ENCODE measurements at places on chromosomes 5 and 9. TPM values are rescaled to one million over a fixed set of nuclear protein-coding genes. Genes with fewer than 3 reads are reported as not detected.
A peak's percentile ranks its signal among the peaks of the same experiment; 100 is the strongest.

- no peak for DNase-seq
- no peak overlapping the region for H3K27ac ChIP-seq
- H3K27me3 ChIP-seq: peaks cover 5% of the 10 kb centered on the region
- no peaks in the 10 kb centered on the region for H3K36me3 ChIP-seq
- H3K4me1 ChIP-seq: peaks cover 9% of the 10 kb centered on the region
Measured at GRCh38 chr5:77937015-77937908, 161.1 kb upstream of the TBCA start.

DNA sequence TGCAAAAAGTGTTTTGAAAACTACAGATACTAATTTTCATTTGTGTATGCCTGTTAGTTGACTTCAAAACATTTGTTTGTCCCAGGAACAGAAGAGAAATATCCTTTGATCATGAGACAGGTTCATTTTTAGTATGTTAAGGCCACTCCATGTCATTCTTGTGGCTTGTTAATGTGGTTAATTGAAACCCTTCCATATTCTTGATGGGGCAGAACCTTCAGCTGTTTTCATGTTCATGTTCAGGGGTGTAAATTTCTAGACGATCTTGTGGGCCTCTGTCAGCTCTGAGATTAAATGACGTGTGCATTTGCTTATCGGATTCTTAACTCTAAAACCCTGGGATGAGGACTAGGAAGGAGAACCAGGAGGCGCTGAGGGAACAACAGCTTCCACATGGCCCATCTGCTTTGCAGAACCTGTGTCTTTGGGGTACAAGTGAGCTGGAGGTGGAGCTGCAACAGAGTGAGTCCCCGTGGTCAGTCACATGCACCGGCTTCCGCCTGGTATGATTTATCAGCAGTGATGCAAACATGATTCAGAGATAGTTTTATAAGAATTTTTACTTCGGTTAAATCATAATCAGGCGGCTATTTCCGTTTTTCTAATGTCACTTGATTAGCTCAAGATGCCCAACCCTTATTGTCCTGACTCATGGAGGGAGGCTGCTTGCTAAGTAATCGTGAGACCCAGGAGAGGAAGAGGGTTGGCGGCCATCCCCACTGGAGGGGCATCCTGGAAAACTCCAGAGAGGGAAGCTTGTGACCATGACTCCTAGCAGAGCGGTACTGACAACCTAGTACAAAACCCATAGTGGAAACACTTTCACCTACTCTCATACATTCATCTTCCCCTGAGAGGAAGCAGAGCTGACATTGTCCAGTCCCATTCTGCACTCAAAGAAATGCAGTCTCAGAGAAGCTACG lies 138.4 kb downstream of the C9orf152 start:
- no peak for DNase-seq
- H3K27ac ChIP-seq: no peak overlapping the region

Gene OBP2B
- not detected for polyA plus RNA-seq

Gene CER1
- polyA plus RNA-seq: not detected

GRCh38 chr5:71537687-71538086 lies 49.5 kb upstream of the MCCC2 start:
- peaks cover 54% of the 10 kb centered on the region for H3K36me3 ChIP-seq
- no peaks in the 10 kb centered on the region for H3K27me3 ChIP-seq
- peaks cover 12% of the 10 kb centered on the region for H3K4me1 ChIP-seq
- DNase-seq: no peak
- no peak overlapping the region for H3K4me3 ChIP-seq

GRCh38 chr5:142845954-142846398 lies 75.8 kb downstream of the ARHGAP26 start:
- H3K27ac ChIP-seq: peak overlapping the region; percentile 58
- no peaks in the 10 kb centered on the region for H3K36me3 ChIP-seq
- peaks cover 92% of the 10 kb centered on the region for H3K4me1 ChIP-seq
- peak; percentile 30 for DNase-seq

DNA sequence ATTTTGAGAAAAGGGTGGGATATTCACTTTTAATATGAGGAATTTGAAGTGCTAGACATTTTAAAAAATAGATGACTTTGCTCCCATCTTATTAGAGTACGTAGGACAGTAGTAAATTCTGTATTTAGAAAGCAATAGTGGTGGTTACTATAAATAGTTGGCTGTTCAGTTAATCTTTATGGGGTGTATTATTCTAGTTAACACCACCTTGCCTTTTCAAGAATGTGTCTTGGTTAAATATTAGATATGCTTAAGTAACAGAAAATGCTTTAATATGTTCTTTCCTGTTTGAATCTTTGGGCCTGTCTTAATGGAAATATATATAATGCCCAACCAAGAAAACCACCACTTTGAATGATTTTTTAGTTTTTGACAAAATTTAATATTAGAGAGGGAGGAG lies 608.7 kb upstream of the FAM174A start:
- no peaks in the 10 kb centered on the region for H3K36me3 ChIP-seq
- H3K4me1 ChIP-seq: no peaks in the 10 kb centered on the region
- H3K27me3 ChIP-seq: peaks cover 3% of the 10 kb centered on the region
- DNase-seq: no peak
- no peak overlapping the region for H3K27ac ChIP-seq

- H3K4me3 ChIP-seq: no peak overlapping the region
- peaks cover 77% of the 10 kb centered on the region for H3K4me1 ChIP-seq
- no peak for DNase-seq
- no peaks in the 10 kb centered on the region for H3K27me3 ChIP-seq
- H3K27ac ChIP-seq: no peak overlapping the region
Measured at GRCh38 chr5:78404682-78405293, 44.4 kb downstream of the SCAMP1 start.

GRCh38 chr5:10034001-10034400 lies 215.7 kb downstream of the ATPSCKMT start:
- no peak overlapping the region for H3K27ac ChIP-seq
- no peak for DNase-seq

Gene FSD1L
- polyA plus RNA-seq: 0.91 TPM

GRCh38 chr5:131634238-131634637 lies 791 bp downstream of the RAPGEF6 start:
- H3K4me1 ChIP-seq: peaks cover 31% of the 10 kb centered on the region
- H3K36me3 ChIP-seq: no peaks in the 10 kb centered on the region
- H3K27me3 ChIP-seq: peaks cover 15% of the 10 kb centered on the region
- no peak for DNase-seq
- H3K27ac ChIP-seq: peak overlapping the region; percentile 99

- H3K36me3 ChIP-seq: no peaks in the 10 kb centered on the region
- H3K27me3 ChIP-seq: no peaks in the 10 kb centered on the region
- no peak for DNase-seq
Measured at GRCh38 chr5:110865400-110866094, 126.7 kb downstream of the SLC25A46 start.

GRCh38 chr9:133759146-133759900 lies 21.2 kb upstream of the SARDH start:
- H3K27me3 ChIP-seq: peaks cover 2% of the 10 kb centered on the region
- no peaks in the 10 kb centered on the region for H3K36me3 ChIP-seq
- no peak for DNase-seq
- H3K4me3 ChIP-seq: no peak overlapping the region

- peaks cover 5% of the 10 kb centered on the region for H3K36me3 ChIP-seq
- H3K27ac ChIP-seq: peak overlapping the region; percentile 8
- H3K4me1 ChIP-seq: peaks cover 36% of the 10 kb centered on the region
Measured at GRCh38 chr9:135804581-135805421, 102.5 kb downstream of the CAMSAP1 start.

DNA sequence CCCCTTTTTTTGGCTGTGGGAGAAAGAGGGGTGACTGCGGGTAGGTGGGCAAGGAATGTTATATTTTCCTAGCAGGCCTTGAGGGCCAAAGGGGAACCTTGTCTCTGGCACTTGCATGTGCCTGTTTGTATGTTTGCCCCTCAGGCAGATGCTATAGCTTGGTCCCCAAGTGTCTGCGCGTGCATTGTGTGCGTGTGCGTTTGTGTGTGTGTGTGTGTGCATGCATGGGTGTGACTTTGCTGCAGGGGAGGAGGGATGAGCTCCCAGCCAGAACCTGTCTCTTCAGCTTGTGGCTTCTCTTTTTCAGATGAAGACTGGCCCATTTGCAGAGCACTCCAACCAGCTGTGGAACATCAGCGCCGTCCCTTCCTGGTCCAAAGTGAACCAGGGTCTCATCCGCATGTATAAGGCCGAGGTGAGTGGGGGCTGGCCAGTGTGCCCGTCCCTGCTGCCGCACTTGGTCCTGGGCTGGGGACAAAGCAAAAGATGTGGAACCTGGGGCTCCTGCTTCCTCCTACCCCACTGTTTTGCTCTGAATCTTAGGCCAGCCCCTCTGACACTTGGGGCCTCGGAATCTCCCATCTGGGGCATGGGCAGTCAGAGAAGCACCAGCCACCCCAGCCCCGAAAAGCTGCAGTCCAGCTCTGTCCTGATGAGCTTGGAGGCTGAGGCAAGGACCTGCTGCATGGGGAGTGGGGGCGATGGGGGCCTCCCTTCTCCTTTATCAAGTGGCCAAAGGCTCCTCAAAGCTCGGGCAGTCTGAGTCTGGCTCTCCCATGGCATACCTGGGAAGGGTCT lies 31.1 kb downstream of the PTPA start:
- no peak for DNase-seq
- no peaks in the 10 kb centered on the region for H3K27me3 ChIP-seq
- H3K4me1 ChIP-seq: peaks cover 22% of the 10 kb centered on the region
- H3K27ac ChIP-seq: peak overlapping the region; percentile 81

DNA sequence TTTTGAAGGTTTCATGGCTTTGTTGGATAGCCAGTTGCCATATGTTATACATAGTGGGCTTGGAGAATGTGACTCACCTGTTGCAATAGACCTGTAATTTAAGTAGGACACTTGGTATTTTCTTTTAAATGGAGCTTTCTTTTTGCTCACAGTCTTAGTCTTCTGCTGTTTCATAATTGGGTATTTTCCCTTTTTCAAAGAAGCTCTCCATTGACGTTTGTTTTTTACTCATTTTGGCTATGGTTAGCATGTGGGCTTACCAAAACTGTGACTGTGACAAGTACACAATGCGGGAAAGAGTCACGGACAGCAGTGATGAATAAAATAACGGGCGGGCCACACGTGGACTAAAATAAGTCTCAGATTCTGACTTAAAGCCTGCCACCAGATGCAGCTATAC lies 23.2 kb upstream of the RNF20 start:
- H3K27ac ChIP-seq: no peak overlapping the region
- H3K36me3 ChIP-seq: no peaks in the 10 kb centered on the region
- H3K27me3 ChIP-seq: no peaks in the 10 kb centered on the region
- no peaks in the 10 kb centered on the region for H3K4me1 ChIP-seq

GRCh38 chr5:2172471-2172870 lies 289.7 kb upstream of the IRX4 start:
- H3K27ac ChIP-seq: no peak overlapping the region
- no peaks in the 10 kb centered on the region for H3K36me3 ChIP-seq
- no peak for DNase-seq
- no peak overlapping the region for H3K4me3 ChIP-seq
- H3K27me3 ChIP-seq: peaks cover 3% of the 10 kb centered on the region
- H3K4me1 ChIP-seq: no peaks in the 10 kb centered on the region

DNA sequence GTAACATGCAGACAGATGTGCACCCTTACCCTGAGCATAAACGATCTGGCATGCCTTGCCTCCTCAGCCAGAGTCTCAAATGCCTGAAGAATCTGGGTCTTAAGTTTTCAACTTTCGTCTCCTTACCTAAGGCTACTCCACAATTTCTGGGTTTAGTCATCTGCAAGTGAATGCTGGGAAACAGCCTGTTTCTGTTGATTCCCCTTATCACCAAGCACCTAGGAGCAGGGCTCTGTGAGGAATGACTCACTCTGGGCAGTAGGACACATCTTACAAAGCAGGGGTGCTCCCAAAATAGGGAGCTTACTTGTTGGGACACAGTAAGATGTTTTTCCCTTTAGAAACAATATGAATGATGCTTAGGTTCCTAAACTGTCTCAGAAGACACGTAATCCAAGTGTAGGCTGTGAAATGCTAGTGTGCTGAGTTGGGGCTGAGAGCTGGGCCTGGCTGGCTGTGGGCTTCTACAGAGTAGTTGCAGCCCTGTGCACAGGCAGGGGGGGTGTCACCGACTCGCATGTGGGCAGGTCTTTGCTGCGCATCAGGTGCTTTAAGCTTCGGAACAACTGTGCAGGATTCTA lies 58.0 kb downstream of the DAP start:
- H3K4me1 ChIP-seq: peaks cover 28% of the 10 kb centered on the region
- peaks cover 2% of the 10 kb centered on the region for H3K27me3 ChIP-seq
- H3K4me3 ChIP-seq: no peak overlapping the region
- peaks cover 3% of the 10 kb centered on the region for H3K36me3 ChIP-seq
- DNase-seq: no peak
- H3K27ac ChIP-seq: no peak overlapping the region

Gene C9orf50
- not detected for polyA plus RNA-seq

Gene KCNV2
- not detected for polyA plus RNA-seq

GRCh38 chr9:2337131-2337530 lies 284.5 kb upstream of the VLDLR start:
- no peaks in the 10 kb centered on the region for H3K36me3 ChIP-seq
- H3K27ac ChIP-seq: no peak overlapping the region
- H3K27me3 ChIP-seq: peaks cover 4% of the 10 kb centered on the region
- H3K4me3 ChIP-seq: no peak overlapping the region
- H3K4me1 ChIP-seq: no peaks in the 10 kb centered on the region
- DNase-seq: no peak

Gene SPINK5
- not detected for polyA plus RNA-seq

Gene LRRC19
- 0.12 TPM for polyA plus RNA-seq

GRCh38 chr5:110705349-110705748 lies 21.1 kb downstream of the TMEM232 start:
- no peak for DNase-seq
- H3K4me1 ChIP-seq: no peaks in the 10 kb centered on the region
- H3K36me3 ChIP-seq: no peaks in the 10 kb centered on the region
- H3K4me3 ChIP-seq: no peak overlapping the region
- peaks cover 2% of the 10 kb centered on the region for H3K27me3 ChIP-seq

DNA sequence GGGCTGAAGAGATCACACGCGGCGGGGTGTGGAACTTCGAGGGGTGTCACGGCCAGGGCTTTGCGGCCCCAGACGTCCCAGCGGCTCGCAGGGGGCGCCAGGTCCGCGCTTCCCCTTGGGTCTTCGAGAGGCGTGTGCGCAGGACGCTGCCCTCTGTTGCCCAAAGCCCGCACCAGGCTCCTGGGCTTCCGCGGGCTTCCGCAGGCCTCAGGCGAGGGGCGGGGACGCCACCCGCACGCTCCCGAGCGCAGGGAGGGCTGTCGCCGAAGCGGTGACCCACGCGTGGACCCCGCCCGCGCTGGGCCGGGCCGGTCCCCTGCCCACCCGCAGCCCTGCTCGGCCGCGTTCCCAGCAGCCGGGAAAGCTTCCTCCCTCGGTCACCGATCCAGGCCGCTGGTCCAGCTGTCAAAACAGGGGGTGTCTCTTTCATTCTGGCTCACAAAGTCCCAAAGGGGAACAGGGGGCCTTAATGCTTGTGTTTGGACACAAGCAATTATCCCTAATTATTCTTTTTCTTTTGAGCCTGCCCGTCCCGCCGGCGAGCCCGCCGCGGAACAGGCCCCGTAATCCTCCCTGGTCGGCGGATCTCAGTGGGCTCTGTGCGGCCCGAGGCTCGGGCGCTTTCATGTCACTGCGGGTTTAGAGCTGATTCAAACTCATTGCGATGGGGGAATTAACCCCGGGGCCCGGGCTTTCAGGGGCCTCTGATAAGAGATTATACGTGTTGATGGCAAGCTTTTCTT lies 60.6 kb downstream of the TMEM174 start:
- DNase-seq: no peak
- H3K4me3 ChIP-seq: peak overlapping the region; percentile 71
- no peaks in the 10 kb centered on the region for H3K36me3 ChIP-seq
- peaks cover 31% of the 10 kb centered on the region for H3K27me3 ChIP-seq

Data from immature natural killer cell (primary cell).